HT-29 (cell line): ENCODE measurements at places on chromosomes 3 and 15. TPM values are rescaled to one million over a fixed set of nuclear protein-coding genes. Genes with fewer than 3 reads are reported as not detected.
A peak's percentile ranks its signal among the peaks of the same experiment; 100 is the strongest.

ACKR2 gene
- total RNA-seq: 0.18 TPM in 1 of 2 replicates, not detected in the other

SLC2A2 gene
- total RNA-seq: 0.03 and 0.05 TPM in 2 replicates

DNA sequence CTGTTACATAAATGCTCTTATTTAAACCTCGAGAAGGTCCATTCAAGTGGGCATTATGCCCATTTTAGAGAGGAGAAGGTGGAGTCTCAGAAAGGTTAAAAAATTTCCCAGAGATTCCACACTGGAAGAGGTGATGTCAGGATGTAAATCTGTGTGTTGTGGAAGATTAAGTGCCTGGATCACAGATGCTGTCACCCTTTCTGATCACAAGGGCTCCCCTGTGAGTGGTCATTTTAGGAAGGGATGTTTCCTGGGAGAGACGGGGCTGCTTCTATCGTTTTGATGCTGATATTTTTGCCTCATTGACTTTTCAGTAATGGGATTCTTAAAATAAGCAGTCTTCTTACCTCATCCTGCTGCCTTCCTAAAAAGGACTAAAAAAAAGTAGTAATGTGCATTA lies 132.5 kb downstream of the CLSTN2 start:
- DNase-seq: no peak

ARHGAP31 gene
- total RNA-seq: 0.03 TPM in 2 replicates

- DNase-seq: peak; percentile 1
Measured at GRCh38 chr3:9730657-9731205, 804 bp upstream of the BRPF1 start.

HCN4 gene
- total RNA-seq: not detected in 2 replicates

IQSEC1 gene
- total RNA-seq: 3.6 and 4.8 TPM in 2 replicates

GRCh38 chr15:77753281-77753873 lies 120.7 kb upstream of the LINGO1 start:
- no peak for DNase-seq

DNAJC17 gene
- total RNA-seq: 47.9 and 53.5 TPM in 2 replicates

DNA sequence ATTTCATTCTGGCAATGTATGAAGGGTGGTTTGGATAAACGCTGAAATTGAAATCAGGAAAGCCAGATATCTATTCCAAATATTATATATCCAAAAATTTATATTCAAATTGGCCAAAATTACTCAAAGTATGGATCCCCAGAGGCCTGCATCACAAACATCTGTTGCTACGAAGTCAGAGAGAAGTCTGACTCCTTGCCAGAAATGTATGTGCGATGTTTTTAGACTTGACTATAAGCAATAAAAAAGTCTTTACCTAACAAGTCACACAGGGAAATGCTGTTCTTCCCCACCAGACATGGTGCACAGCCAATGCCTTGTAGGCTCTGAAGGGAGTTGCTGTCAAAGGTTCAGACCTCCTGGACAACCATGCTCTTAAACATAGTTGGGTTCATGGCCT lies 533.1 kb downstream of the OTOL1 start:
- no peak for DNase-seq

GRCh38 chr3:179288845-179289244 lies 34.0 kb upstream of the ZNF639 start:
- no peak for DNase-seq

DNA sequence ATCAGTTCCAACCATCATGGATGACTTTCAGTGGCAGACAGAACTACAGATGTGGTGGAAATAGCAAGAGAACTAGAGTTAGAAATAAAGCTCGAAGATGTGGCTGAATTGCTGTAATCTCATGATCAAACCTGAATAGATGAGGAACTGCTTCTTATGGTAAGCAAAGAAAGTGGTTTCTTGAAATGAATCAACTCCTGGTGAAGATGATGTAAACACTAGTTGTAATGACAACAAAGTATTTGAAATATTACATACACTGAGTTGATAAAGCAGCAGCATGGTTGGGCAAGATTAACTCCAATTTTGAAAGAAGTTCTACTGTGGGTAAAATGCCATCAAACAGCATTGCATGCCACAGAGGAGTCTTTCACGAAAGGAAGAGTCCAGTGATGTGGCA lies 131.7 kb upstream of the FAM3D start:
- no peak for DNase-seq

GRCh38 chr3:101484805-101485620 lies 28.0 kb downstream of the SENP7 start:
- DNase-seq: no peak

RAB7A gene
- 69.0 and 79.3 TPM in 2 replicates for total RNA-seq

DNA sequence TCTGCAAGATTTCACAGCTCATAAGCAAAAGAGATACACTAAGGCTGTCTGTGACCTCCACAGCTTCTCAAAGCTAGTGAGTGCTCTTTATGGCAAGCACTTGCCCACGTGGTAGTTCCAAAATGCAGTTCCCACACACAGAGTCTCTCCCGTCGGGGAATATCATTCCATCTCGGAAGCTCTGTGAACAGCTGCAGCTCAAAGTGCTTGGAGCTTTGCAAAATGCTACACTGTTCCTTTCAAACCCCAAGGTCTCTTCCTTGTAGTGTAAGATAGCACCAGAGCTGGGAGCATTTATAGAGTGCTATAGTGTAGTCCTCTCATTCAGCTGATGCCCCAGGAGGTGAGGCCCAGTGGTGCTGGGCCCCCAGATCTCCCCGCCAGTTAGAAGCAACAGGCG lies 36.1 kb downstream of the ST6GAL1 start:
- DNase-seq: no peak

PLA1A gene
- total RNA-seq: not detected in 2 replicates

DNA sequence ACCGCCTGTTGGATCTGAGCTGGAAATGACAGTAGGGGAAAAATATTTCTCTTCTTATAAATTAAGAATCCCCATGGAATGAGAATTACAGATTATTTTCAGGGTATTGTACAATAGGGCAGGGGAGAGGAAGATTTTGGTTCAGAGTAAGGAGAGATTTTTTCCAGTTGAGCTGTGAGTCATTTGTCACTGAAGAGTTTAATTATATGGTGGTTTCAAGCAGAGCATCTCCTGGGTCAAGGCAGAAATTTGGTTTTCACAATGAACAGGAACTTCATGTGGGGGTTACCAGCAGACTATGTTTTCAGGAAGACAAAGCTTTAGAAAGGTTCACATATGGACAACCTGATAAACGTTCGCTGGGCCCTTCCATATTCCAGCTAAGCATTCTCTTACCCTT lies 182.8 kb upstream of the NR2E3 start:
- no peak for DNase-seq

PATL2 gene
- 0.20 TPM in 1 of 2 replicates, not detected in the other for total RNA-seq

CLDN18 gene
- 0.05 TPM in 1 of 2 replicates, not detected in the other for total RNA-seq

DNA sequence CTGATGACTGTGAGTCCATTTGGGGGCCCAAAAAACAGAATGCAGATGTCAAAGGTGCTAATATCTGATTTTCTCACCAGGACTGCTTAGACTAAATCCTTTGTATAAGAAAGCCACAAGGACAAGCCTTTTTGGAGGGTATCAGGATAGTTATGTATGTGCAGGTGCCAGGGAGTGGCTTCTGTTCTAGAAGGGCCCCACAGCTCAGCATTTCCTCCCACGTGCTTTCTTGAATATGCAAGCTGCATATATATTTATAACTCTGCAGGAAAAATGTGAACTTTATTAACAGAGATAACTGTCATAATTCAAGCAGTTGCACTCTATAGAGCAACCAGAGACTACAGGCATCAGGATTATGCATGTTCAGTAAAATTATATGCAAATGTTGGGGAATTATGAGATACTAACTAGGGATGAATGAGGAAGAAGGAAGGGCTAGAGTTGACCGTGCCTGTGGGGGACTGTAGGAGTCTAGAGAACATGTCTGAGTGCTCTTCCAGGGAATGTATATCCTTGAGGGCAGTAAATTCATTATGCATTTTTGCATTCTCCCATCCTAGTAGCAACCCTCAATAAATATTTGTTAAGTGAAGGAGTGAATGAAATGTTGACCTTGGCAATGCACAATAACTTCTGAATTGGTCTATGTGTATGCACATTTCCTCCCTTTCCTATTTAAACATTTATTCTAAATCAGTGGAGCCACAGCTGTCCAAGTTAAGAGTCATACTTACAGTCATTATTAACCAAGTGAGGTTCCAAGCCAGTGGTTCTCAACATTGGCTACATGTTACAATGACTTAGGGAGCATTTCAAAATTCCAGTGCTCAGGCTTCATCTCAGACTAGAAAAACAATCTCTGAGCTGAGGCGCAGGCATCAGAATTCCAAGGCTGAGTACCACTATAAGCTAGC lies 94.8 kb upstream of the ANKRD28 start:
- no peak for DNase-seq

- no peak for DNase-seq
Measured at GRCh38 chr3:4744405-4745234, 234.6 kb upstream of the BHLHE40 start.

DNA sequence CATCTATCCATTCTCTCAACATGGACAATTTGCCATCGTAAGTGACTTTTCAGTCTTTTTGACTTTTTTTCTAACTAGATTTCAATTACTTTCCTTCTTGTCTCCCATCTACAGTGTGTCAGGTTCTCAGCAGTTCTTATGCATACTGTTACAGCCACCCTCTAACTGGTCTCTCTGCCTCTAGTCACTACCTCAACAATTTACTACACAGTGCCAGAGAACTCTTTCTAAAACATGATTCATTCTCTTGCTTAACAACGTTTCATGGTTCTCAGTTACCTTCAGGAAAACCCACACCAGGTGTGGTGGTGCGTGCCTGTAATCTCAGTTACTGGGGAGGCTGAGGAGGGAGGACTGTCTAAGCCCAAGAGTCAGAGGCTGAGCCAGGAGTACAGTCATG lies 95.4 kb downstream of the DIPK2A start:
- DNase-seq: no peak

DNA sequence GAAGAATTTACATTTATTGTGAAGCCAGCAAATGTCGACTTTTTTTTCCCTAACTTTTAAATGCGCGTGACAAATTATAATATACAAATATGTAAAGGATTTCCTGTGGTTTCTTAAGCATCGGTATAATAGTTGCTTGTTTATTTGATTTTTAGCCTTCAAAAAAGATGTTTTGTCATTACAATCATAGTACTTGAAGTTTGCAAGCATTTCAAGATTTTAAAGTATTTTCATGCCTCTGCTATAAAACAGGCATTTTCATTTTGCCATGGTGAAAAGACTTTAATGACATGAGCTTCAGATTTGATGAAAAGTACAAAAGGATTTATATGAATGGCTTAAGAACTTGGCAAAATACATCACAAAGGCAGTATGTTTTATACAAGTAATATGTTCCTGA lies 9.4 kb upstream of the P2RY12 start:
- DNase-seq: no peak
